ENCODE measurements at places on chromosomes 11 and 22. TPM values are rescaled to one million over a fixed set of nuclear protein-coding genes. Genes with fewer than 3 reads are reported as not detected.

The SPTBN2 gene
- total RNA-seq, result 0.84 TPM

The DNHD1 gene
- total RNA-seq, result 8.0 TPM

The MMP11 gene
- 0.90 TPM for total RNA-seq

- DNase-seq, result no peak
Observed at GRCh38 chr11:91263496-91264365, 960.9 kb upstream of the FAT3 start.

DNA sequence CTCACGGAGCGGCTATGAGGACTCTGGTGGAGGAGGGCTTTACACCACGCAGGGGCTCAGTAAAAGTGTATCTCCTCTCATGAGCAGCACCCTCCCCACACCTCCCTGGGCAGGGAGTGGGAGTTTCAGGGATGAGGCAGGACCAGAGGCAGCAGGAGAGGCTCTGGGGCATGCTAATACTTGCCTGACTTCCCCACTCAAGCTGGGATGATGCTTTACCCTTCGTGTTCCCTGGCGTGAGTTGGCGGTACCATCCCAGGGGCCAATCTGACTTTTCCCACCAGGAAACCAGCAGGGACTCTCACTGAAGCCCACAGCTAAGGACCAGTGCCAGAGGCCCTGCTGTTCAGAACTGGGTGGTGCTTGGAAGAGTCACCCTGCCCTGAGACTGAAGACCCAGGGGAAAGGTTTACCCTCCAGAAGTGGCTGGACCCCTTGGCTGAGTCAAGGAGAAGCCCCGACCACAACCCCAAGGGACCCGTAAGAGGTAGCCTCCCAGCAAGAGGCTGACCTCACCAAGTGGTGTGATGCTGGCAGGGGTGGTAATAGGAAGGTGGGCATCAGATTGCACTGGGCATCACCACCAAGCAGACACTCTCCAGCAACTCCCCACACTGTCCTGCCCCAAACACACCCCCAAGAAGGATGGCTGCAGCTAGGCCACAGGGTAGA lies 65.6 kb downstream of the THAP12 start:
- no peak for DNase-seq

GRCh38 chr22:19530751-19531150 lies 6.5 kb upstream of the CLDN5 start:
- no peak for DNase-seq

- DNase-seq, result no peak
Observed at GRCh38 chr11:69102732-69103615, 52.8 kb upstream of the SMIM38 start.

- DNase-seq, result no peak
Observed at GRCh38 chr11:102882389-102883024, 7.7 kb upstream of the MMP12 start.

DNA sequence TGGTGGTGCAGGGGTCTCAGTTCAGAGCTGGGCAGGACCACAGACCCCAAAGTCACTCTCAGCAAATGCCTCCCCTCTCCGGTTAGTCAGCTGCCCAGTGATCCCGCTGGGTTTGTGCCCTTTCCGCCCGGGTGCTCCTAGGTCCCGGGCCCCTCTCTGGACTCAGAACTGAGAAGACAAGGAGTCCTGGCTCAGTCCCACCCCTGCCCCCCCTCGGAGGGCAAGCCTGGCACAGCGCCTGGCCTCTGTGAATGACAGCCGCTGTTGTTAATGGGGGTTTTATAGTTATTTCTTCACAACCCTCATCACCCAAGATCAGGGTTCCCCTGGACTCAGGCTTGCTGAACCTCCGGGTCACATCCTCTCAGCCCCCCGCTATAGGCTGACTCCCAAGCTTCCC lies 47.6 kb downstream of the ELFN2 start:
- DNase-seq, result no peak

GRCh38 chr11:126683766-126684728 lies 316.5 kb downstream of the KIRREL3 start:
- no peak for DNase-seq

DNA sequence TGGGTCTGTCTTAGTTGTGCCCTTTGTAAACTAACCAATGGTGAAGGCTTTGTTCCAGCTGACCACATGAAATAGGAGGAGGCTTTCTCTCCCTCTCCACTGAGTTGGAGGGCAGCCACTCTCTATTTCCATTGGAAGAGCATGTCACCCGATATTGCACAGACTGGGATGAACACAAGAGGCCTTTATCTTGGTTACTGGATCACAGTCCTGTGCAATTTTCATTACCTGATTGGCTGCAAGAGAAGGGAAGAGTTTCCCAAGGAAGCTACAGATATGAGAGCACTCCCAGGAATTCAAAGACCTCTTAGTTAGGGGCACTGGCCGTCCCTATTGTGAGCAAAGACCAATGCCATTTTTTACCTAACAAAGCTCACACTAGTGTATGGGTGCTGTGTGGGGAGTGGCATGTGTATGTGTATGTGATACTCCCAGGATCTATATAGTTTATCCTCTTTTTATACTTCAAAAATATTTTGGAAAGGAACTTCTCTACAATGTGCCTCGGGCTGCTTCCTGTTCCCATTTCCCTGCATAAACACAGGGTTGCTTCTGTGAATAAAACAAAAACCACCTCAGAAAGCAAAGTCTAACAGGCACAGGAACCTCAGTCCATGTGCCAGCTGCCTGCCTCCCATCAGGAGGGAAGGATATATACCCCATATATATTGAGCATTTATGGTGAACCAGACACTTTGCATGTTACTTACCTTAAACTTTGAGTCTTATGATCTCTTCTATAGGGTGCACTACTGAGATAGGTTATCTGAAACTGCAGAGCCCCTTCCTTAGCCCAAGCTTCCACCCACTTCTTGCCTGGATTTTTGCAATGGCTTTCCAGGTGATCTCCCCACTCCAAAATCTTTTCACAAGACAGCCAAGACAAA lies 126.5 kb downstream of the RASSF10 start:
- DNase-seq, result no peak

DNA sequence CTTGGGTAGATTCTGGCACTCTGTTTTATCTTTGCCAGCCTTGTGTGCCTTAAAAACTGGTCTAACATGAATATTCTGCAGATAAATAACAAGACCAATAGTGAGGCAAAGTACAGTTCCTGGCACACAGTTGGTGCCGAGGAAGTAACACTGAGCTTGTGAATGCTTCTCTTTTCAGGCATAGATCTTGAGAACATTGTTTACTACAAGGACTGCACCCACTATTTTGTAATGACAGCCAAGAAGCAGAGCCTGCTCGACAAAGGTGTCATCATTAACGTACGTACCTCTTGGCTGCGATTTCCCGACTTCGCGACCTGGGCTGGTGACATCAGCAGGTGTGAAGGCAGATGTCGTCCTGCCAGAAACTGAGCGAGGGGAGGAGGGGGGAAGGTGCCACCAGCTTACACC lies 105.7 kb downstream of the MICAL2 start:
- DNase-seq, result peak; percentile 58

- no peak for DNase-seq
Observed at GRCh38 chr22:27422442-27422841, 379.1 kb downstream of the MN1 start.

DNA sequence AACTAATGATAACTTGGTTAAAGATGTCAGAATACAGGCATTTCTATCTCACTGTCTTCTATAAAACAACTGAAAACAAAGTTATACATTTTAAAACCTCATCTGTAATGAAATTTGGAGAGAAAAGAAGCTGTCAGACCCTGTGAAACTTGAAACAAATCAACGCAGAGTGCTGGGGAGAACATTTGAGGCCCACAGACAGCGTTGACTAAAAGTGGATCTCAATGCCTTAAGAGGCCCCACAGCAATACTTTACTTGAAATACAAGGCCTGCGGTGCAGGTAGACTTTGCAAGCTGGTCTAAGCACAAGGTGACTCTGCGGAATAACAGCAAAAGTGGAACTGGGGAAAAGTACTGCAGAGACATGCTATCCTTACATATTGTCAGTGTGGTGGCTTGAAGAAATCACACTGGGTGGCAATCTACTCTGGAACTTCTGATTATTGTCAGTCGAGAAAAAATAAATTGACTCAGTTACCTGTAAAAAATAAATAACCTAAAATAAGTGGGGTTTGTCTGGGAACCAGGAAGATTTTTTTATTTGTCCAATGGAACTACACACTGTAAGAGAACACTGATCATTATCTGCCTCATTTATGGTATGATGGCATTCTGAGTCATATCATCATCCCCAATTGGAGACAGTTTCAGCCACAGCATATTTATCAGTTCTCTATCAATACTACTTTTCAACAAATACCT lies 138.9 kb downstream of the LUZP2 start:
- no peak for DNase-seq

All from CD8-positive, alpha-beta memory T cell (primary cell).